ENCODE measurements at places on chromosomes 16 and 17.

- no peak for DNase-seq
Observed at GRCh38 chr17:81727324-81728031, 15.4 kb downstream of the SLC25A10 start.

- DNase-seq, result no peak
Observed at GRCh38 chr17:35021520-35022380, 41.4 kb downstream of the LIG3 start.

- DNase-seq, result peak; percentile 13
Observed at GRCh38 chr17:751269-752001, 629 bp downstream of the GEMIN4 start.

DNA sequence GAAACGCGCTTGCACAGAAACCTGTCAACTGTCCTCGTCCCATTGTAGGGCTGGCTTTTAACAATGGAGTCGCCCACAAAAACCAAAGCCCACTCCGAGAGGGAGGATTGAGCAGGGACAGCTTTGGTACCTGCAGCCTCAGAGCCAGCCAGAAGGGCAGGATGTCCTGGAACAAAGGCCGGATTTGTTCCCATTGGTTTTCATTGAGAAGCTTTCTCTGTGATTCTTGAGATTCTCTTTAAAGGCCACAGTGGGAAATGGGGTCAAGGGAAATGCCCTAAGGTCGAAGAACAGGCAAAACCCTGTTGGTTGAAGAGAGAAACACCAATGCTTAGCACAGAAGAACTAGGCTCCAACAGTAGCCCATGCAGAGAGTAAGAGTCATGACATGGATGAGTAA lies 65.4 kb downstream of the C16orf78 start:
- DNase-seq, result no peak

DNA sequence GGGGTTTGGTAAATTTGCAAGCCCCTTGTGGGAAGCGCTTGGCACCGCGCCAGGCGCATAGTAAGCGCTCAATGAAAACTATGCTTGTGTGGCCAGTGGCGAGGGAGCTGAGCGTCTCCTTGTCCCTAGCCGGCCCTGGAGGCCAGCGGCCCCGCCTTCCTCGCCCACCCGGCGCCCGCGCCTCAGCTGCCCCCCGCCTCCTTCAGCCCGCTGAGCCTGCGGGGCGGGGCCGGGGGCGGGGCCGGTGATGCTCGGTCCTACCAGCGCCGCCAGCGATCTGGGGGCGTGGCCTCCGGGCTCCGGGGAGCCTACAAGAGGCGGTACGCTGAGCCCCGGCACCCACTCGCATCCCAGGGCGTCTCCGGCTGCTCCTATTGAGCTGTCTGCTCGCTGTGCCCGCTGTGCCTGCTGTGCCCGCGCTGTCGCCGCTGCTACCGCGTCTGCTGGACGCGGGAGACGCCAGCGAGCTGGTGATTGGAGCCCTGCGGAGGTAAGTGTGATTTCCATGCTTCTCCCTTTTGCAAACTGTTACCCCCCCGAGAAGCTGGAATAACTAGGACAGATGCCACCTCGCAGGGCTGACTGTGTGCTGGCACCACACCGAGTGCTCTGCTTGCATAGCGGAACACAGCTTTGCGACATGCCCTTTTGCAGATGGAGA lies at the start of gene CRISPLD2:
Gene CRISPLD2 (plus strand): TSS at position 342 of the 661 bp plus-strand sequence. CDS start 18,511 bp downstream, outside the sequence.
- peak; percentile 62 for DNase-seq
